ENCODE measurements at places on chromosomes 6 and 20. TPM values are rescaled to one million over a fixed set of nuclear protein-coding genes. Genes with fewer than 3 reads are reported as not detected.

DNA sequence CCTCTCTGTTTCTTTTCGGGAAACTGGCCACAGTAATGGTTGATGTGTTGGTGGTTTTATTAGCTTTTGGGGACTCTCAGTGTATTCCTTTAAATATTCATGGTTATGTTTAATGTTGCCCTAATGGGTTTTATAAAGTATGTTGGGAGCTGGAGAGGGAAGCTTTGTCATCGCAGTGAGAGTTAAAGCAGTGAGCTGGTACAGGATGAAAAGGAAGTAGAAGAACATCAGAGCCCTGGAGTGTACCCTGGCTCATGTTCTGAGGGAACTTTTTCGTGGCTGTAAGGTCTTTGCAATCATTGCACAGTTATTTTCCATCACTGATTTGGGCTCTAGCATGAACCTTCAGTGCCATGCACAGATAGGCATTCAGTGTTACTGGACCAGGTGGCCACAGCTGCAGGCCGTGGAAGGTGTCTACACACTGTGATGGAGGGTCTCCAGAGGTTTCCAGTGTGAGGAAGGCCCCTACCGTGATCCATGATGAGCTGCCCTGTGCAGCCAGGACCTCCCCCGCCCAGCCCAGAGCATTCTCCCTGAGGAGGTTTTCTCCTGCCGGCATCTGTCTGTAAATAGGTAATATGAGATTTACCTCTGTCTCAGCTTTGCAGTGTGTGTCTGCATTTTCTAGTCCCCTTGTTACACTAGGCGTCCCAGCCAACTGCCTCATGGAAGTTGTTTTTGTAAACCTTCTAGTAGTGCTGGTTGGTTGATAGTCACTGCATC lies 22.4 kb upstream of the TMEM217 start:
- no peaks in the 10 kb centered on the region for H3K27me3 ChIP-seq
- no peak for DNase-seq
- H3K36me3 ChIP-seq = peaks cover 33% of the 10 kb centered on the region
- no peak overlapping the region for H3K4me3 ChIP-seq
- peak overlapping the region; percentile 32 for H3K27ac ChIP-seq
- H3K4me1 ChIP-seq = peaks cover 6% of the 10 kb centered on the region

- no peak for DNase-seq
- H3K4me1 ChIP-seq = no peaks in the 10 kb centered on the region
- H3K4me3 ChIP-seq = no peak overlapping the region
- H3K36me3 ChIP-seq = no peaks in the 10 kb centered on the region
- H3K27me3 ChIP-seq = no peaks in the 10 kb centered on the region
- H3K27ac ChIP-seq = no peak overlapping the region
These were observed 197.9 kb downstream of the CDH4 start for GRCh38 chr20:61449916-61450315.

- H3K4me1 ChIP-seq = no peaks in the 10 kb centered on the region
- DNase-seq = no peak
- no peak overlapping the region for H3K4me3 ChIP-seq
- no peaks in the 10 kb centered on the region for H3K36me3 ChIP-seq
These were observed 96.6 kb upstream of the INSM1 start for GRCh38 chr20:20271271-20271670.

DNA sequence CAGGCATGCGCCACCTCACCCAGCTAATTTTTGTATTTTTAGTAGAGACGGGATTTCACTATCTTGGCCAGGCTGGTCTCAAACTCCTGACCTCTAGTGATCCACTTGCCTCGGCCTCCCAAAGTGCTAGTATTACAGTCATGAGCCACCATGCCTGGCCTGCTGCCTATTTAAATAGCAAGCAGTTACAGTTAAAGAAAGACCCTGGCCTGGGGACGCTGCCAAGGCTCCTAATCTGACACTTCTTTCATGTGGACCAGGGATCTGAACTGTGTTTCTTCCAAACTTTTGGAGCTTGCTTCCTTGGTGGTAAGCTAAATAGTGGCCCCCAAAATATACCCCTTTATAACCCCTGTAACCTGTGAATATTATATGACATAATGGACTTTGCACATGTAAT lies 15.3 kb downstream of the PPARD start:
- H3K27ac ChIP-seq = no peak overlapping the region
- peaks cover 16% of the 10 kb centered on the region for H3K4me1 ChIP-seq
- no peaks in the 10 kb centered on the region for H3K27me3 ChIP-seq
- no peak overlapping the region for H3K4me3 ChIP-seq

- peak; percentile 91 for DNase-seq
- H3K4me3 ChIP-seq = peak within 1 kb of the TSS; percentile 71
- peaks cover 26% of the 10 kb centered on the region for H3K4me1 ChIP-seq
- H3K27me3 ChIP-seq = no peaks in the 10 kb centered on the region
- H3K36me3 ChIP-seq = peaks cover 6% of the 10 kb centered on the region
These were observed at the start of gene SYCP2 for GRCh38 chr20:59933296-59933848. TSS of gene SYCP2 (minus strand) at chr20:59933637. CDS start at chr20:59922413, 11,224 bp downstream.

- no peak for DNase-seq
- H3K27me3 ChIP-seq = no peaks in the 10 kb centered on the region
- no peak overlapping the region for H3K4me3 ChIP-seq
- H3K4me1 ChIP-seq = no peaks in the 10 kb centered on the region
- no peaks in the 10 kb centered on the region for H3K36me3 ChIP-seq
These were observed 222.7 kb upstream of the NOX3 start for GRCh38 chr6:155678361-155678760.

GRCh38 chr6:1590580-1590979 lies 19.1 kb upstream of the FOXC1 start:
- no peaks in the 10 kb centered on the region for H3K27me3 ChIP-seq
- H3K4me1 ChIP-seq = no peaks in the 10 kb centered on the region
- DNase-seq = no peak
- no peak overlapping the region for H3K4me3 ChIP-seq
- no peak overlapping the region for H3K27ac ChIP-seq

The DNMT3B gene
- total RNA-seq = 1.8 TPM

The FBXO30 gene
- total RNA-seq = 2.2 TPM

Measured in upper lobe of left lung (tissue), 6 donors.